Omental fat pad (tissue), 4 donors: ENCODE measurements at places on chromosomes 7 and 10. TPM values are rescaled to one million over a fixed set of nuclear protein-coding genes. Genes with fewer than 3 reads are reported as not detected.

TRIL gene
- total RNA-seq, result 15.1 TPM

POP7 gene
- 20.1 TPM for total RNA-seq

- no peak for DNase-seq
These were observed 41.0 kb upstream of the SAMD8 start for GRCh38 chr10:75070476-75070875.

GRCh38 chr7:82360591-82361368, 82.8 kb downstream of the CACNA2D1 start:
- DNase-seq, result no peak

DNA sequence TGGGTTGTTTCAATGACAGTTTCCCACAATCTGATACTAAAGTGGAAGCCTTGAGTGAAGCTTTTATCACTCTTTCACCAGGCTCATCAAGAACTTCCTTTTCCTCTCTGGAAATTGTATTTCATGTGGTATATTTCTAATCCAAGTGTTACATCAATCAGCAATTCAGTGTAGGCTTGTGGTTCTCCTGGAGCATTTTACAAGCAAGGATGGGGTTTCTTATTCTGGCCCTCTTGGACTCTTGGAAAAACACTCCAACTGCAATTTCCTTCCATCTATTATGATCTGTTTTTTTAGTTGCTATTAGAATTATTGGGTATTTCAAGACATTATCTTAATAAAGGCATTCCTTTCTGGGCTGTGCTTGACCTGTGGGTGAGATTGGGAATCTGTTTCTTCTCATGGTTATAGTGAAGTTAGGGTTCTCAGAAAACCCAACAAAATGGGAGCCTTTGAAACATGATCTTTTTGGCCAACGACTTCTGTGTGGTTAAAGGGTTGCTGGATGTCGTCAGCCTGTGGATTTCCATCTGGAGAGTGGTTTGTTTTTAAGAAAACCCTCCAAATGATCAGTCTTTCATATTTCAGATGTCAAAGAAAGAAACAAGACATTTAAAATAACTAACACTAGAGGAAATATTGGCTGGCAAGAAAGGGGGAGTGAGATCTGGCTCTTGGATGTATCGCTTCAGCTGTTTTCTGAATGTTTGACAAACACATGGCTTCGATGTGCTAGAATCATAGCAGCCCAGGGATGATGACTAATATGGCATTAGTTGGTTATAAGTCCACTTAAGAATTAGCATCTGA, 540.2 kb downstream of the LRMDA start:
- no peak for DNase-seq

DNA sequence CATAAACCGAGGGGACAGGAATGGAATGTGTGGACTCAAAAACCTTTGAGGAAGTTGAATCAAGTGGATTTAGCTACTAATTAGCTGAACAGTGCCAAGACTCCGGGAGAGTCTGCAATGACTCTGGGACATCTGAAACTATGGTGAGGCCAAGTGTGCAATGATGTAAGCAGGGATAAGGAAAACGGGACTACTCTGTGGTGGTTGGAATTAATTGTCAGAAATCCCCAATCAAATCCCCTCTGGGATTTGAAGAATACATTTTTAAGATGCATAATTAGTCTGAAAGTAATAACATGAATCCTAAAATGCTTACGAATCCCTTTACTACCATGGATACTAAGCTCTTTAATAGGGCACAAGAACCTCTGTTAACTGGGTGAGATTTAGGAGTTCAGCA, 602.8 kb downstream of the NRG3 start:
- DNase-seq, result no peak

DNA sequence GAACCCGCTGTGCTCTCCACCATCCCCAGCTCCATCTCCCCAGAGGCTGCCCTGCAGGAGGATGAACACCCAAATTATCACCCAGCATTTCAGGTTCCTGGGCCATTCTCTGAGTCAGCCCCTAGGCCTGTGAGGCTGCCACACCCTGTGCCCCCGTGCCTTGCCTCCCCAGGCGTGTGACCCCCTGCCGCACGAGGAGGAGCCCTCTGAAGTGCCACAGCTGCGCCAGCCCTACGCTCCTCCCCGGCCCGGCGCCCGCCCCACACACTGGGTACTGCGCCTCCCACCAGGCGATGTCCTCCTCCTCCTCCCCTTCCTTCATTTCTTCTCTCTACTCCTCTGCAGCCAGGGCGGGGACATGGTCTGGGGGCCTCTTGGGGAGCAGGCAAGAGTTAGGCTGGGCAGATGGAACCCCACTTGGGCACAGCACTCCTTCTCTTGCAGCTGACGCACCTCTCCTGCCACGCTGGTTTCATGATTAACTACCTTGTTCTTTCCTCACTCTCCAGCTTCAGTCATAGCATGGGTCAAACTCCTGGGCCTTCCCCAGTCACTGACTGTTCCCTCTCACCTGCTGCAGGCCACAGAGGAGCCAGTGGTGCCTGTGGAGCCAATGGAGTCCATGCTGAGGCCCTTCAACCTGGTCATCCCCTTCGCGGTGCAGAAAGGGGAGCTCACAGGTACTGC, 12.7 kb upstream of the ATP6V1F start:
- no peak for DNase-seq

- DNase-seq, result no peak
These were observed 14.4 kb upstream of the TNRC18 start for GRCh38 chr7:5437987-5438386.
